ENCODE measurements at places on chromosomes 11 and 22.
A peak's percentile ranks its signal among the peaks of the same experiment; 100 is the strongest.

- peak; percentile 52 for DNase-seq
Observed at GRCh38 chr11:75328426-75329277, 22.8 kb downstream of the ARRB1 start.

DNA sequence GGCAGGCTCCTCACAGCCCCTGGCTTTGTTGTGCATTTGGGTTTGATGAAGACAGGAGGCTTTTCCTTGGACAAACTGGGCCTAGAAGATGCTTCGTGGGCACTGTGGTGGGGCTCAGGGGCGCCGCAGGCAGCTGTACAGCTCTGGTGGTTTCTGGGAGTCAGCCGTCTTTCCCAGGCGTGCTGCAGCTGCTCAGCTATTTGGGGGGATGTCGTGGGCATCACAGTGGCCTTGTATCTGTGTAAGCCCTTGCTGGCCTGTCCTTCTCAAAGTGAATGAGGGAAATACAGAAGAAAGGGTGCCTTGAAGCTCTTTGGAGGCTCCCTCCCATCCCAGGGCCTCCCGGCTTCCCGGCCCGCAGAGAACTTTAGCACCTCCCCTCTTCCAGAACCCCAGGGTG, 89.5 kb downstream of the TBC1D22A start:
- DNase-seq: no peak

GRCh38 chr11:93482556-93482955, 60.6 kb downstream of the SMCO4 start:
- DNase-seq: no peak

DNA sequence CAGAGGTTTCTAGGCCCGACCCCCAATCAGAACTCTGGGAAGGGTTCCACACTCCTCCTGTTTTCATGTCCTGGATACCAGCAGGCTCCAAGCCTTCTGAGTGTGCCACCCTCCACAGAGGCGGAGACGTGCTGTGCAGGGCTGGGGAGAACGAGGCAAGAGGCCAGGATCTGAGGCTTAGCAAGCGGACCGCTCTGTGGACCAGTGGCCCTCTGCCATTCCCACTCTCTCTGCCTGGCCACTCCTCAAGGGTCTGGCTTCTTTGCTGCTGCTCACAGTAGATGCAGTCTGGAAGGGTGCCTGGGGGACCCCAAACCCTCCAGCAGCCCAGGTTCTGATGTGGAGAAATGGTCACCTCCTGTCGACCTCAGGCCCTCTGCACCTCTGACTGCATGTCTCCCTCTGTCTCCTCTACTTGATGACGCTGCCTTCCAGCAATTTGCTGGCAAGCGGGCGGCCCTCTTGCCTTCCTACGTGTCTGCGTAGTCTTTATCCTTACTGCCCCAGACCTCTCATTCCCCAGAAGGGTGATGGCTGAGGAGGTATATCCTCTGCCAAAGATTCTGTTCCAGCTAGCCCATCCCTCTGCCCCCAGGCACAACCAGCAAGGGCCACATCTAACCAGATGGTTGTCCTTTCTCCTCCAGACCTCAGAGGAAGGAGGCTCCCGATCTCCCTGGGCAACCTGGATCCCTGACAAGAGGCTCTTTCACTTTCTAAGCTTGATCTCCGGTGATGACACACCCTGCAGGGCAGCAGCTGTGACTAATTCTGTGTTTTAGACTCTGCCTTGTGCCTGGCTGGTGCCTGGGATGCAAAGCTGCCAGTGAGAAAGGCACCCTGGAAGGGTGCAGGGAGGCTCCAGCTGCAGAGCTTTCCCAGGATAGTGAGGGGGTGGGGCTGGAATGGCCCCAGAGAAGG, 87.3 kb downstream of the NAT10 start:
- peak; percentile 53 for DNase-seq

DNA sequence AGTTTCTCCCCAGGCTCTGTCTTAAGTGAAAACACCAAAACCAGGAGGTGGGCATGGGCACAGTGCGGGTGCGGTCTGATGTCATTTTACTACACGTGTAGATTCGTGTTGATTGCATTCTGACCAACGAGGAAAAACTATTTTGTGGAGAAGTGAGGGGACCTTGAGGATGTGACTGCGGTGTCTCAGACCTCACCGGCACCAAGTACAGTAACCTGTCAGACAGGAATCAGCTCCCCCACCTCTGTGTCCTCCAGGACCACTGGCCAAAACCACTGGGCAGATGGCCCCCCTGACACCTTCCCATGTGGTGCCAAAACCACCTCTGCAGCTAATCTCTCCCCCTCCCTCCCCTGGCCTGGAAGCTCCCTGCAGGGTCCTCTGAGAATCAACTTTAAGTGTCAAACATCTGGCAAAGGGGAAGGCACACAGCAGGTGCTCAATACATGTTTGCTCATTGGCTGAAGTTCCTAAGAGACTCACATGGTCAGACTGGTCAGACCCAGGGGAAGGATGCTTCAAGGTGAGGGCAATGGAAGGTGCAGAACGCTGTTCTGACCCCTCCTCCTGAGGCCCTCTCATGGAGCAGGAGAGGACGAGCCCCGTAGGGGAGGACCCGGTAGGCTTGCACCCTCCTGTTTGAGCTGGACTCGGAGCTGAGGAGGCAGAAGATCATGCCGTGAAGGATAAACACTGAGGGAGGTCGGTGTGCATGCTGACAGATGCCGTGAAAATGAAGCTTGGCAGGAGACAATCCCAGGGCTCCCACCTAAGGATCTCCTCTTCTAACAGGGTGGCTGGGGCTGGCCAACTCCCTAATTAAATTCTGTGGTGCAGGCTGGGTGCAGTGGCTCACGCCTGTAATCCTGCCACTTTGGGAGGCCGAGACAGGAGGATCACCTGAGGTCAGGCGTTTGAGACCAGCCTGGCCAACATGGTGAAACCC, 129.9 kb downstream of the MPPED1 start:
- DNase-seq: no peak

DNA sequence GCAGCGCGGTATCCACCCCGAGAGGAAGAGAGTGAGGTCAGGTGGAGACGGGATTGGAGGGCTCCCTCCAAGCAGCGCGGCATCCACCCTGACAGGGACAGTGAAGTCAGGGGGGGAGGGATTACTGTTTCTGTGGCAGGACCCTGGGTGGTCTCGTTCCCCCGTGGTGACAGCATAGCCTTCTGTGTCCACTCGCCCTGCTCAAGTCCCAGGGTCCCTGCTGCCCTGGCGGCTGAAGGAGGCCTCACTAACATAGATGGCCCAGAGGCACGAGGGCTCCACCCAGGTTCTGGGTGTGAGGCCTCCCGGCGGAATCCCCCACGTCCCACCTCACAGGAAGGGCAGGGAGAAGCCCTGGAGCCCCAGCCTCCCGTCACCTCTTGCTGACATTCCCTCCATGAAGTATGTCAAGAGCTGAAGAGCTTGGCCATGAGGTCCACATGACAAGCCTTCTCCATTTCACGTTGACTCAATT, 636.1 kb downstream of the BRD1 start:
- DNase-seq: no peak

All from stimulated activated CD4-positive, alpha-beta T cell treated with anti-CD3 and anti-CD28 coated beads, Interleukin-1b, Interleukin-23, amount 100 ng/mL, for 48 hours (primary cell).